ENCODE measurements at places on chromosomes 11 and 22.
A peak's percentile ranks its signal among the peaks of the same experiment; 100 is the strongest.

DNA sequence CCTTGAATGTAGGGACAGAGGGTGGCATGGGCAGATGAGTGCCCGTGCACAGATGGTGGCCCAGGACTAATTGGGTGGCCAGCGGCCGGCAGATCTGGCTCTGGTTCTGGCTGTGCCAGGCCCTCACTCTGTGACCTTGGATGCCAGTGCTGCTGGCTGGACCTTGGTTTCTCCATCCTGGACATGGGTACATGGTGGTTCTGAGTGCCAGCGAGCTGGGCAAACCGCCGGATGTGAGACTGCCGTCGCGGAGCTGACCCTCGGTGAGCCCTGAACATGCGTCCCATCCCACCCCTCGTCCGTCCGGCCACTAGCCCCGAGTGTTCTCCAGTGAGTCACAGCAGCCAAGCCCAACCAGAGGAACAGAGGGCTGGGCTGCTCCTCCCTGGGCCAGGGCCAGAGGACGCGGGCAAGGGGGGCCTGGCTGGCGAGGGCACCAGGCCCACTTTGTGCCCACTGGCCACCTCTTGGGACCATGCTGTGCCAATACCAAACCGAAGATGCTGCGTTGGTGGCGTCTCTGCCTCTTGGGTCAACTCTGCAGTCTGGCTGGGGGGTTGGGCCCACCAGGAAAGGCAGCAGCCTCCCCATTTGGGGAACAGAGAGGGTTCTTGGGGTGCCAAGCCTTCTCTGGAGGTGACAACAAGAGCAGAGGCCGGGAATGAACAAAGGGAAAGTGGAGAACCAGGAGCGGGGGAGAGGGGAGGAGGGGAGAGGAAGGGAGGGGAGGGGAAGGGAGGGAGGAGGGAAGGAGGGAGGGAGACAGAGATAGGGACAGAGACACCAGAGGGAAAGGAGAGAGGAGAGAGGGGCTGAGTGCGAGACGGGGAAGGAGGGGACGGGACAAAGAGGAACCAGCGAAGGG lies 10.7 kb downstream of the LSP1 start:
- DNase-seq, result no peak

DNA sequence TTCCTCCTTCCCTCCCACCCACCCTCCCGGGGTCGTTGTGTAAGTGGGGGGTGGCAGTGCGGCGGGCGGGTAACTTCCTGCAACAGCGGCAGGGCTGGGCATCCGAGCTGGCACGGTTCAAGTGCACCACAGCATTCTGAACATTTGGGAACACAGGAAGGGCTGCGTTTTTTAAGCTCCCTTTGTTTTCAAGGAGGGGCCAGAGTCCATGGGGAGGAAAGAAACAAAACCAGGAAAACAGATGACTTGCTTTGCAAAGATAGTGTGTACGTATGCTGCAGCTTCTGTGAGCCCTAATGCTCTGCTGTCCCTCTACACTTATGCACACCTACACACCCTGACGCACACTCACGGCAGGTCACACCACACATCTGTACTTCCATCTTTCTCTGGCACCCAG lies 152.5 kb downstream of the FBXO7 start:
- DNase-seq, result no peak

GRCh38 chr11:30495437-30495836 lies 90.7 kb downstream of the MPPED2 start:
- DNase-seq, result no peak

DNA sequence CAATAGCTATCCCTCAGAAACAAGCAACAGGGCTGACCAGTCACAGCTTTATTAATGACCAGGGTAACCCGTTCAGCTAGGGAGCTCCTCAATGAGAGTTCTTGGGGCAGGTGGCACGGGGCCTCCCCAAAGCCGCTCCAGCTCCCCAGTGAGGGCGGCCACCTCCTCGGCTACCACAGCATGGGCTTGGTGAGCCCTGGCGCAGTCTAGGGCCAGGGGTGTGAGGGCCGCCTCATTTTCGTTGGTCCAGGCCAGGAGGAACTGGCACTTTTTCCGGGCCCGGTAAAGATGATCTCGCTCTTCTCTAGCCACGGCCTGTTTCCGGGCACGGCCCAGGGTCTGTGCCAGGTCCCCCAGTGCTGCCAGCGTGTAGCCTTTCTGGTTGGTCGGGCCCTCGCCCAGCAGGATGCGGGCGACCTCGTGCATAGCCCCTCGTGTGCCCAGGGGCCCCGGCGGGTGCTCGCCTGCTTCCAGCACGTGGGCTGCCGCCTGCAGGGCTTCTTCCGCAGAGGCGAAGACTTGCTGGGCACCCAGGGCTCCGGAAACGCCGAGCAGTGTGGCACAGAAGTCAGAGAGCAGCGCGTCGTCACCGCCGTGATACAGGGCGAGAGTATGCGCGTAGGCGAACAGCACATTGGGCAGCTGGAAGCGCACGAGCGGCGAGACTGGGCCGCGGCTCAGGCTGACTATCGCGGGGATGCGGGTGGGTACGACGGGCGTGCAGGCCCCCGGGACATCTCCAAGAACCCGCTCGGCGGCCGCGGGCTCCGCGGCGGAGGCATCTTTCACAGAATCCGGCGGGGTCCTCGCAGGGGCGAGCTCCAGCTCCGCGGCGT lies 913 bp downstream of the ZNHIT2 start:
- peak; percentile 36 for DNase-seq

DNA sequence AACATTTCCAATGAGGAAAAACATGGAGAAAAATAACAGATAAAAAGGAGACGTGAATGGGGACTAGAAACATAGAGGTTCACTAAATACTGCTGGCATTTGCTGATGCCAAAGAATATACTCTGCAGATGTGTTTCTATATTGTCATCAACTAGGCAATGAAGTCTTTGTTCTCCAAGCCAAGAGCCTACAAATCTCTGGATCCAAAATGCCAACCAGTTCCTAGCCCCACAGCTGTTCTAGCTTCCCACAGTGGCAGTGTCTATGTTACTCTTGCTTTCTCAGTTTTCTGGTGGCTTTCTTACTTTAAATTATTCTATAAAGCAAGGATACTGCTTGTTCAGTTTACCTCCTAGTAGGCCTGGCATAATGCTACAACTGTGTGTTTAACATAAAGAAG lies 977.9 kb upstream of the CCDC90B start:
- no peak for DNase-seq

GRCh38 chr22:37215890-37216289 lies 3.6 kb upstream of the SSTR3 start:
- no peak for DNase-seq

GRCh38 chr22:41876675-41877074 lies 38.2 kb downstream of the SHISA8 start:
- DNase-seq, result no peak

DNA sequence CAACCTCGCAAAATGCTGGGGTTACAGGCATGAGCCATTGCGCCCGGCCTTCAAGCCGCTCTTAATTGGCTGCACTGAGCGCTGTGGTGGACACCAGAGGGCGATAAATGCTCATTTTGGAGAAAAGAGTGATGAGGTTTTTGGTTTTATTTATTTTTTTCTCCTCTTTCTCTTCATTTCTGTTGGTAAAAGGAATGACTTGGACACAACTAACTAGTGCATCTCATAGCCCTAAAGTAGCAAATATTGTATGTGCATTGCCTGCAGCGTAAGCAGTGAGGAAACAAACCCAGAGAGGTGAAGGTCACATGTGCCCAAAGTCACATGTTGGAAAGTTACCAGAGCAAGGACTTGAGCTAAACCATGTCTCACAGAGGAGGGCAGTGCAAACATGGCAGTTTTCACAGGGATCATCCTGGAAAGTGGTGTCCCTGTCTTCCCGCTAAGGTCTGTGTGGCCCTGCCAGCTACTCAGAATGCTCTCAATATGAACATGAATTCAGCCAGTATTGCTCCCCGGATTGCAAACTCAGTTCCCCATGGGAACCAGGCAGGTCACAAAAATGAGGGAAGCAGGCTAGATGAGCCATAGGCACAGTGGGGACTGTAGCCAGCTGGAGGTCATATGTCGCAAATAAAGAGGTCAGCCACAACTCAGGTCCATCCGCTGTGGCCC lies 8.6 kb upstream of the CD82 start:
- no peak for DNase-seq

DNA sequence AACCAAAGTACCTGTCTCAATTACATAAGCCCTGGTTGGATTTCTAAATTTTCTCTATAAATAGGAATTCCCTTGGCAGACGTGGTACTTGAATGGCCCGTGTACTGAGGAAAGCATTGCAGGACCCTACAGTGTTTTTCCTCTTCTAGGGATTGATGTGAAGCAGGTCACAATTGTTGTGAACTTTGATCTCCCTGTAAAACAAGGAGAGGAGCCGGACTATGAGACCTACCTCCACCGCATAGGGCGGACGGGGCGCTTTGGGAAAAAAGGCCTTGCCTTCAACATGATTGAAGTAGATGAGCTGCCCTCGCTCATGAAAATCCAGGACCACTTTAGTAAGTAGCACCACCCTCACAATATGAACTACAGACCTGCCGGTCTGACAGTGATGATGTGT lies 16.7 kb downstream of the DDX25 start:
- no peak for DNase-seq

DNA sequence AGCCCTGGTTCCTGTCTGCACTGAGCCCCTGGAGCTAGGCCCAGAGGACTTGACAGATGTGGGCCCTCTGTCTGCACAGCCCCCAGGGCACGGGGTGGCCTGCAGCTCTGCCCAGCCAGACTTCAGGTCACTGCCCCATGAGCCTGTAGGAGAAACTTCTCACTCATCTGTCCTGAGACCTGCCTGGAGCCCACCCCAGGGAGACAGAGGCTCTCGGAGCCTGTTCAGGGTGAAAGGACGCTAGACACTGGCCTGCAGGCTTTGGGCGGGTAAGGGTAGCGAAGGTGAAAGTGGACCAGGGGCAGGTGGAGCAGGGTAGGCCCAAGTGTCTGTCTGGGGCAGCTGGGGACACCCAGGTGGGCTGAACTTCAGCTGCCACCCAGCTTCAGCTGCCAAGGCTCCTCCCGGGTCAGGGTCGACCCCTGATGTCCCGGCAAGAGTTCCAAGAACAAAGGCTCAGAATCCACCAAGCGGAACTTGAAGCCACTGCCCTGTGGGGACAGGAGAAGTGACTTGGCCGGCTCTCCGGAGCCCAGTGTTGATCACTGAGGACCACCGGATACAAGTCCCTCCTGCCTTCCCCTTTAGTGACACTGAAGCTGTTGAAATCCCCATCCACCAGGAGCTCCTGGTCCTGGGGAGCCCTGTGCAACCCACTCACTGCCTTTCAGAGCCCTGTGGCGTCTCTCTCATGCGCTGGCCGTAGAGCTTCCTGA lies 90.3 kb downstream of the KCNQ1 start:
- DNase-seq, result no peak

GRCh38 chr22:43078522-43078921 lies 10.7 kb downstream of the TTLL1 start:
- DNase-seq, result no peak
